ENCODE measurements at places on chromosomes 4 and X. TPM values are rescaled to one million over a fixed set of nuclear protein-coding genes. Genes with fewer than 3 reads are reported as not detected.

The HSFX1 gene
- total RNA-seq = not detected

GRCh38 chrX:12955882-12956703 lies 18.8 kb upstream of the TMSB4X start:
- H3K27ac ChIP-seq = peak overlapping the region; percentile 87
- peak overlapping the region; percentile 47 for H3K4me3 ChIP-seq
- peak; percentile 84 for DNase-seq
- no peaks in the 10 kb centered on the region for H3K36me3 ChIP-seq
- peaks cover 80% of the 10 kb centered on the region for H3K4me1 ChIP-seq

- H3K36me3 ChIP-seq = no peaks in the 10 kb centered on the region
- no peaks in the 10 kb centered on the region for H3K4me1 ChIP-seq
- no peak overlapping the region for H3K27ac ChIP-seq
- H3K4me3 ChIP-seq = no peak overlapping the region
Observed at GRCh38 chr4:111628437-111628836, 516.8 kb upstream of the FAM241A start.

DNA sequence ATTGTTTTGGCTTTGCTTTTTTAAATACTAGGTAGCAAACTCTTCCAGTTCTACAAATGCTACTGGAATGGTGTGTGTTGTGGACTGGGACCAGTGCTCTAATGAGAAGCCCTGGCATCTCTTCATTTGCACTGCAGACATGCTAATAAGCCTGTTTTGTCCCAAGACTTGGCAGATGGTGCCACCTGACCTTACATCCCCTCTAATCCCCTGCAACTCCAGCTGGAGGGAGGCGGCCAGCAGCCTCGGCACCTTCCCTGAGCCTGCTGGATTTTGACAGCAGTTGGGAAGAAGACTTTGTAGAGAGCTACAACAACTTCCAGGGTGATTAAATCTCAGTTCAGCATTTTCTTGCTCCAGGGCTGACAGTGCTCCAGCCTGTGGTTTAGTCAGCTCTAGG lies 200.0 kb downstream of the DCLK2 start:
- H3K27ac ChIP-seq = no peak overlapping the region
- H3K27me3 ChIP-seq = no peaks in the 10 kb centered on the region
- no peak overlapping the region for H3K4me3 ChIP-seq
- DNase-seq = no peak
- H3K36me3 ChIP-seq = peaks cover 48% of the 10 kb centered on the region
- H3K4me1 ChIP-seq = no peaks in the 10 kb centered on the region

- no peaks in the 10 kb centered on the region for H3K36me3 ChIP-seq
- no peak overlapping the region for H3K27ac ChIP-seq
- H3K27me3 ChIP-seq = peaks cover 22% of the 10 kb centered on the region
- no peak for DNase-seq
Observed at GRCh38 chr4:4225915-4226605, 669 bp downstream of the OTOP1 start.

GRCh38 chrX:119503484-119503861 lies 35.2 kb downstream of the SLC25A5 start:
- peaks cover 21% of the 10 kb centered on the region for H3K4me1 ChIP-seq
- H3K36me3 ChIP-seq = no peaks in the 10 kb centered on the region
- no peak for DNase-seq
- H3K27ac ChIP-seq = no peak overlapping the region
- no peak overlapping the region for H3K4me3 ChIP-seq

GRCh38 chr4:153039542-153040185 lies 103.5 kb downstream of the FHDC1 start:
- DNase-seq = no peak
- H3K27ac ChIP-seq = no peak overlapping the region
- no peak overlapping the region for H3K4me3 ChIP-seq
- H3K27me3 ChIP-seq = no peaks in the 10 kb centered on the region
- no peaks in the 10 kb centered on the region for H3K36me3 ChIP-seq

- H3K27ac ChIP-seq = no peak overlapping the region
- no peaks in the 10 kb centered on the region for H3K27me3 ChIP-seq
- H3K36me3 ChIP-seq = no peaks in the 10 kb centered on the region
- no peaks in the 10 kb centered on the region for H3K4me1 ChIP-seq
- no peak for DNase-seq
- no peak overlapping the region for H3K4me3 ChIP-seq
Observed at GRCh38 chr4:158410272-158410671, 111.4 kb upstream of the RXFP1 start.

DNA sequence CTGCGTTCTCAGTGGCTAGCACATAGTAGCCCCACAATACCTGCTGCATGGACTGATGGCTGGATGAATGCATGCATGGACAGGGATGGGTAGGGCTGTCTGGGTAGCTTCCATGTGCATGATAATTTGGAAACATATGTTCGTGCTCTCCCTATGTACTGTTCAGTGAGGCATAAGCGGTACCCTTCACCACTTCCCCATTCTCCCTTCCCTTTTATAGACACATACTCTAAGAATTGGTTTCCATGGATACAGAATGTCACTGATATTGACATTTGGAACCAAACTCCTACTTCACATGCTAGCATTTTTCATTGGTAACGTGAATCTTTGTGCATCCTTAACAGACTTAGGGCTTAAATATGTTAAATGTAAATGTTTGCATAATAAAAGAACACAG lies 20.4 kb downstream of the USP46 start:
- DNase-seq = no peak
- H3K36me3 ChIP-seq = no peaks in the 10 kb centered on the region
- H3K27ac ChIP-seq = no peak overlapping the region
- H3K27me3 ChIP-seq = no peaks in the 10 kb centered on the region
- no peaks in the 10 kb centered on the region for H3K4me1 ChIP-seq
- H3K4me3 ChIP-seq = no peak overlapping the region

The GAB3 gene
- total RNA-seq = 3.5 TPM

DNA sequence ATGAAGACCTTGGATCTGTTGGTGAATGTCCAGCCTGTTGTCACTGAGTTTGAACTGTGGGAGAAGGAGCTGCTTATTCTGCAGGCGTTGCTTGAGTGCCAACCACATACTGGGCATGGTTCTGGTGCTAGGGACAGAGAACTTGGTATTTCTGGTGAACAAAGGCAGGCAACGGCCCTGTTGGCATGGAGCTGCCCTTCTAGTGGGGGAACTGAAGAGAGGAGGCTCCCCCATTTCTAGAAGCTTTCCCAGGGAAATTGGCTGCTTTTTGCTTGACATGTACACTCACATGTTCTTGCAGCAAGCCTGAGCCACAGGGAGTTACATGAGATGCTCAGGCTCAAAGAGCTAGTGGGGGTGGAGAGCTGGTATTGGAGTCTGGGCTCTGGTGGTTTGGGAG lies 8.9 kb upstream of the CD38 start:
- peaks cover 49% of the 10 kb centered on the region for H3K4me1 ChIP-seq
- H3K36me3 ChIP-seq = no peaks in the 10 kb centered on the region
- no peak for DNase-seq
- no peak overlapping the region for H3K27ac ChIP-seq
- H3K27me3 ChIP-seq = no peaks in the 10 kb centered on the region

The NSD2 gene
- 42.4 TPM for total RNA-seq

- DNase-seq = no peak
- no peaks in the 10 kb centered on the region for H3K27me3 ChIP-seq
- H3K36me3 ChIP-seq = no peaks in the 10 kb centered on the region
Observed at GRCh38 chr4:160235285-160235684, 1132.4 kb downstream of the RAPGEF2 start.

- H3K36me3 ChIP-seq = no peaks in the 10 kb centered on the region
- no peaks in the 10 kb centered on the region for H3K4me1 ChIP-seq
- no peak overlapping the region for H3K27ac ChIP-seq
- no peaks in the 10 kb centered on the region for H3K27me3 ChIP-seq
- no peak for DNase-seq
- H3K4me3 ChIP-seq = no peak overlapping the region
Observed at GRCh38 chr4:85826060-85826678, 351.2 kb downstream of the ARHGAP24 start.

DNA sequence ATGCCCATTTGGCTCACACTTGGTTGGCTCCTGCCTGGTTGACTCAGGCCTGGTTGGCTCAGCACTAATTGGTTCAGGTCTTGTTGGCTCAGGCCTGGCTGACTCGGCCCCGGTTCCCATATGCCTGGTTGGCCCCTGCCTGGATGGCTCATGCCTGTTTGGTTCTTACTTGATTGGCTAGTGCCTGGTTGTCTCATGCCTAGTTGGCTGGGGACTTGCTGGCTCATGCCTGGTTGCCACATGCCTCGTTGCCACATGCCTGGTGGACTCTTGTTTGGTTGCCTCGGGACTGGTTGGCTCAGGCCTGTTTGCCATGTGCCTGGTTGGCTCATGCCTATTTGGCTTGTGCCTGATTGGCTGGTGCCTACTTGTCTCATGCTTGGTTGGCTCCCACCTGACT lies 103.7 kb downstream of the APOOL start:
- H3K27ac ChIP-seq = no peak overlapping the region
- H3K4me3 ChIP-seq = no peak overlapping the region
- H3K36me3 ChIP-seq = no peaks in the 10 kb centered on the region
- H3K4me1 ChIP-seq = no peaks in the 10 kb centered on the region
- DNase-seq = no peak

The GUCY1A1 gene
- total RNA-seq = not detected
